ENCODE measurements at places on chromosomes 16 and 17.
A peak's percentile ranks its signal among the peaks of the same experiment; 100 is the strongest.

GRCh38 chr16:81224824-81225223, 13.7 kb upstream of the BCO1 start:
- no peak for DNase-seq

GRCh38 chr16:569445-570254, at the start of gene PIGQ:
TSS of gene PIGQ (plus strand) at chr16:569968. CDS start at chr16:574075, 4,107 bp downstream.
- peak; percentile 39 for DNase-seq

- no peak for DNase-seq
Measured at GRCh38 chr17:53757559-53757958, 65.2 kb upstream of the KIF2B start.

DNA sequence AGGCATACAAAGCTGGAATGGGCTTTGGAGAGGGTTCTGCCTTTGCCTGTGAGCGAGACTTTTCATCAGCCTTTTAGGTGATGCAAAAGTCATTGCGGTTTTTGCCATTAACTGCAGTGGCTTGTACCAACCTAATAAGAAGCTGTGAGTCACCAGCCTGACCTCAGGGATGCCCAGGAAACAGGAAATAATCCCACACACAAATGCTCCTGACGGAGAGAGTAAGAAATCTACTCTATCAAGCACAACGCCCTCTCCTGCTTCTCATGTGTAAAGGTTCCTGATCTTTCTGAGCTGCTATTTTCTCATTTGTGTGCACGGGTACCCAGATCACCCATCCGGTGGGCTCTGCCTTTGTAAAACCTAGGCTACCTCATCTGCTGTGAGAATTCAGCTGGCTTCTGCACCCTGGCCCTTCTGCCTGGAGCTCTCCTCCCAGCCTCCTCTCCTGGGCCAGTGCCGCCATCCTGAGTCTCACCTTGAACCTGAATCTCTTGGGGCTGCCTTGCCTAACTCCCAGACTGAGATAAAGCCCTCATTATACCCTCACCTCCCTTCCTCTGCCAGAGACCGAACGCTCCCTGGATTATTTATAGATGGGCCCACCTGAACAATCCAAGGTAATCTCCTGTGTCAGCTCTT, 299.7 kb downstream of the C16orf95 start:
- no peak for DNase-seq

- no peak for DNase-seq
Measured at GRCh38 chr17:7258731-7259554, 3.3 kb downstream of the CLDN7 start.

DNA sequence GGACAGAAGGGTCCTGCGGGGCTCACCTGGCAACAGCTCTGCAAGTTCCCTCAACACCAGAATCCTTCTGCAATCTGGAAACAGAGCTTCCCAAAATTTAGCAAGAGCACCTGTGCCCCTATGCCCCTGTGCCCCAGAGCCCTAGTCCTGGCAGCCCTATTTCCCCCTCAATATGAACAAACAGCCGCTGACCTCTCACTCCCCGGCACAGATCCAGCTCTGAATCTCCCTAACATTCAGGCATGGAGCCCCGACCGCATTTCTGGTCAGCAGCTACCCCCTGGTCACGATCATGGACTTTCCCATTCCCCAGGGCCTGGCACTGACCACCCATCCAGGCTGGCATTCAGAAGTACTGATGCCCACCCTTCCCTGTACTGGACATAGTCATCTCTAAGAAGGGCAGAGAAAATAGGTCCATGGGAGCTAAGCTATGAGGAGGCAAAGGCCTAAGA, 110.8 kb upstream of the SMURF2 start:
- no peak for DNase-seq

DNA sequence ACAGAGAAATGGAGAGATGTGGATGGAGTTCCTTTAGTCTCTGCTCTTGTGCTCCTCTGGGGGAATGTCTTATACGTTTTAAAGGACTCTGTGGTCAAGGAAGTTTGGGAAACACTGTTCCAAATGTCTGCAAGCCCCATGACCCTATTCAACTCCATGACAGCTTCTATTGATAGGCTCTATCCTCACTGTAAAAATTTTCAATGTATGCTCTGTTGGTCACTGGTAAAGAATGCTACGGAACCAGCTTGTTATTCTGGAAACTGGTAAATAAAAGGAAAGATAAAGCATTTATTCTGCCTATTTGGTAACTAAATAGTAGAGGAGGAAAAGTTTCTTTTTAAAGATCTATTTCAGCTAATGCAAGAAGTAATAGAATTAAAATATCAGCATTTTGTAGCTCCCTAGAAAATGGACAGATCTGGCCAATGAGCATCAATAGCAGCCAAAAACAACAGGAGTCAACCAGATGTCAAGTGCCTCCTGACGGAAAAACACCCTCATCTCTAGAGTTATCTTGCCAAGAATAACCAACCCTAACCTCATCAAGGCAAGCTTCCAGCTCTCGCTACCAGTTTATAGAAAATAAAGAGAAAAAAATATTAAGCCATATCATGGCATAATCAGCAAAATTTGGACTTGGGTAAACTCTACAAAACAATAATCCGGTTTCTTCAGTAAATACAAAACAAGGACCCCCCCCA, 16.1 kb downstream of the GDE1 start:
- no peak for DNase-seq

GRCh38 chr16:51637770-51638094, 486.7 kb upstream of the SALL1 start:
- DNase-seq, result no peak

- DNase-seq, result no peak
Measured at GRCh38 chr17:75504347-75505151, 10.8 kb downstream of the CASKIN2 start.

- peak; percentile 31 for DNase-seq
Measured at GRCh38 chr16:70395345-70395901, 43.5 kb downstream of the ST3GAL2 start.

- peak; percentile 83 for DNase-seq
Measured at GRCh38 chr17:72171703-72172667, 51.2 kb downstream of the SOX9 start.

DNA sequence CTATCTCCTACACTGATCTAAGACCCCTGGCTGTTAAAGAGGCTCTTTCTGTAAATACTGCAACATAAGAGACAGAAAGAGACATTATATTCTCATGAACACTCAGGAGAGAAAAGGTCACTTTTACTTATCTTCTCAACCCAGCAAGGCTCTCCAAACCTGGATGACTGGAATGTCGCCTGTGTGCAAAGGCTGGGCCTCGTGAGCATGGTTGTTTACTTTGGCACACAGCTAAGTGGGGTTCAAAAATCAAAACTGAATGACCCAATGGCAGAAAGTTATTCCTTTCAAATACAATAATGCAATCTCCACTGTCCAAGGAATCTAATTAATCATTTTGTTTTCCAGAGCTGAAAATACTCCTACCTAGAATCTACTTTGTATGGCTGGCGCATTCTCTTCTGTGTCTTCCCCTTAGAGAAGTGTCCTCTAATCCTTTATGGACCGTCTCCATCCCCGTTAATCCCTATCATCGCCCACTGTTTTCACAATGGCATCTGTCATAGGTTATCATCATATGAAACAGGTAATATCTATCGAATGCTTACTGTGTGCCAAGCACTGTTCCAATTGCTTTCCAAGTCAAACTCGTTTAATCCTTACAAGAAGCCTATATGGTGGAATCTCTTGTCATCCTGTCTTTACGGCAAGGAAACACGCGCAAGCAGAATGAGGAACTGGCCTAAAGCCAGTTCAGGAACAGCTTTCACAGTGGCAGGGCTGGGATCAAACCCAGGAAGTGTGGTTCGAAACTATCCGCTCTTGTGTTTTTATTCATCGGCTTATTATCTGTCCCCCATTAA, 1.3 kb downstream of the SLX4 start:
- no peak for DNase-seq

DNA sequence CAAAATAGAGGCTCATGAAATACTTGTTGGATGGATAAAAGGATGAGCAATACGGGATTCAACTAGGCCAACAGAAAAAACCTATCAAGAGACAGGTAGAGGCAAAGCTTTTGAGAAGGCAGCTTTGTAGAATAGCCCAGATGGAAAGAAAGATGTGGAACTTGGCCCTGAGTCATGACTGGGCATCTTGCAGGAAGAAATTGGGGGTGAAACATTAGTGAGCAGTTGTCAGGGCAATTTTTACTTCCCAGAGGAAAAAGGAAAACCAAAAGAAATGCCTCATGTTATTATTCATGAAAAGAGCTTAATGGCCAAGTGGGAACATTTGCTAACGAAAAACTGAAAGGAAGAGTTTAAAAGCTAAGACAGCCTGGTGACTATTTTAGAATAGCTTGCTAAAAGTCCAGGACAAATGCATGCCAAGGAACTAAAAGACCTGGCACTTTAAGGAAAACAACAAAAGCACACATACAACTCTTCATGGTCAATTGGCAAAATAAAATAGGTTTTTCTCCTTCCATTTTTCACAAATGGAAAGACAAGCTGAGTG, 180.1 kb downstream of the HS3ST3A1 start:
- DNase-seq, result peak; percentile 43

DNA sequence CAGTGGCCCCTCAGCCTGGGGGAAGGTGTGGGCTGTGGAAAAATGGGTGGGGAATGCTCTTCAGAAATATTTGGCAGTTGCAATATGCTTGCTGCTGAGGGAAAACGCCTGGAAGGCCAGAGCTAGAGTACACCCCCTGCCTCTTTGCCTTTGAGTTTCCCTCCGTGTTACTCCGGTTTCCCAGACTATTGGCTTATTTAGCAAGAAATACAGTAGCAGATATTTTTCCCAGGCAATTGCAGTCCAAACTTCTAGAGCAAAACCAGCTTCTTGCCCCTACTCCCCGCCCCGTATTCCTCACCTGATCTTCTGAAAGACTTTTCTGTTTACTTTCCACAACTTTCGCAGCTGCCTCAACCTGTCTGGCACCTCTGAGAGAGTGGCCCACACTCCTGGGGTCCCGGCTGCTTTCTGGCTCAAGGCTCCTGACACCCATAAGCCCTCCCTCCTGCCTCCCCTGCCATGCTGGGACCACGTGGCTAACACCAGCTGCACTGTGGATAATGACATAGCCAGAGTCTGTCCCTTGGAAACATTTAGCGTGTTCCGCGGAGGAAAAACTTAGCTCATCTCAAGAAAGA, 45.8 kb upstream of the HELZ start:
- DNase-seq, result no peak

- DNase-seq, result no peak
Measured at GRCh38 chr16:31087971-31088370, 772 bp downstream of the PRSS53 start.

DNA sequence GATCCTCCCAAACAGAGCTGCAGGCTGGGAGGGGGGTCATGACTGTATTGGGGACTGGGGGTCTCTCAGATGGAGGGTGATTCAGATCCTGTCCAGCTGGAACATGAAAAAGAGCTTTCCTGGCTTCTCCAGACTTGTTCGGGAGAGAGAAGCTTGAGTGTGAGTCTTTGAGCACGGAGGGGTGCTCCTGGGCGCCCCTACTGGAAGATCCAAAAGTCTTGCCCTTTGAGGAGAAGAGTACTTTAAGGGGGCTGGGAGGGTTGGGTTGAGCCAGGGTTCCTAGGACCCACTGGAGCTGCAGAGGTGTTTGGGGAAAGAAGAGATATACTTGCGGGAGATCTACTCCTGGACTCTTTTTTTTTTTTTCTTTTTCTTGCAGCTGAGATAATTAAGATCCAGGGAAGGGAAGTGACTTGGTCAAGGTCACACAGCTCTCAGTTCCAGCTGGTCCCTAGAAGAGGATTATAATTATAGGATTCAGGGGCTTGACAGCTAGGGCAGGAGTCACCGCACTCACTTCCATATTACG, 8.4 kb downstream of the RARA start:
- no peak for DNase-seq

GRCh38 chr16:81401035-81401950, 43.3 kb upstream of the CMIP start:
- no peak for DNase-seq

GRCh38 chr17:42133461-42134041, 10.9 kb downstream of the HSPB9 start:
- no peak for DNase-seq

DNA sequence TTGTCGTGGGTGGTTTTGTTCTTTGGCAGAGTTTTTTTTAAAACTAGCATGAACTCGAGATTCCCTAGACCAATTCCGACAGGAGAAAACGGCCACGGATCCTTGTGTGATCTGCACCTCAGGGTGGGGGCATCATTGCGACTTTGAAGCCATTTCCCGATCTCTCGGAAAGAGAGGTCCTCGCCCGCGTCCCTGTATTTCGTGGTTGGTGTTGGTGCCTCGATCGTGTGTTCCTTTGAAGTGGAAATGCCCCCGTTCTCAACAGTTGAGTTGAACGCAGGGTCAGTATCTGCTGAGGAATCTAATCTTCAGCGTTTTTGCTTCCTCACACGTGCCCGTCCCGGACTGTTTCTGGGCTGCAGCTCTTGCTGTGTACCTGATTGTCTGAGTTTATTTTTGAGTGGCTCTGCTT, 1.1 kb downstream of the CRAMP1 start:
- DNase-seq, result no peak

DNA sequence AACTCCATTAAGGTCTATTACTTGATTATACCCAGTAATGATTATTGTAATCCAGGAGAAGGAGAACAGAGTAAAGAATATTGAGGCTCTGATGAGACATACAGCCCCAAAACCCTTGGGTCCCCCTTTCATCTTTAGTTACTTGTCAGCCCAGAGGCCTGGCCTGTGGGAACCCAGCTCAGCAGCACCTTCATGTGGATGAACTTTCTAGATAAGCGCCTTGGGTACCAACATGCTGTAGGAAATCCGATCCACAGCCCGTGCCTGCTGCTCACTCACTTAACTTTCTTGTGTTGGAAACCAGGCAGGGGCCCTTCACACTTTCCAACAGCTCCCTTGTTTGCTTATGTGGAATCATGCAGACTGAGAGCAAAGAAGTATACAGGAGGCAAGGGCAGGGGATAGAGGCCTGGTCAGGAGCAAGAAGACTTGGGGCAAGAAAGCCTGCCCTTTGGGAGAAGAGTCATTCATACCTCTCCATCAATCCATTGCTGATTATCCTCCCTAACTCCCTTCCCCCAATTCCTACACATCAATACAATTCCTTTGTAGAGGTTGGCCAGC, 64.0 kb upstream of the SOX9 start:
- DNase-seq, result no peak

DNA sequence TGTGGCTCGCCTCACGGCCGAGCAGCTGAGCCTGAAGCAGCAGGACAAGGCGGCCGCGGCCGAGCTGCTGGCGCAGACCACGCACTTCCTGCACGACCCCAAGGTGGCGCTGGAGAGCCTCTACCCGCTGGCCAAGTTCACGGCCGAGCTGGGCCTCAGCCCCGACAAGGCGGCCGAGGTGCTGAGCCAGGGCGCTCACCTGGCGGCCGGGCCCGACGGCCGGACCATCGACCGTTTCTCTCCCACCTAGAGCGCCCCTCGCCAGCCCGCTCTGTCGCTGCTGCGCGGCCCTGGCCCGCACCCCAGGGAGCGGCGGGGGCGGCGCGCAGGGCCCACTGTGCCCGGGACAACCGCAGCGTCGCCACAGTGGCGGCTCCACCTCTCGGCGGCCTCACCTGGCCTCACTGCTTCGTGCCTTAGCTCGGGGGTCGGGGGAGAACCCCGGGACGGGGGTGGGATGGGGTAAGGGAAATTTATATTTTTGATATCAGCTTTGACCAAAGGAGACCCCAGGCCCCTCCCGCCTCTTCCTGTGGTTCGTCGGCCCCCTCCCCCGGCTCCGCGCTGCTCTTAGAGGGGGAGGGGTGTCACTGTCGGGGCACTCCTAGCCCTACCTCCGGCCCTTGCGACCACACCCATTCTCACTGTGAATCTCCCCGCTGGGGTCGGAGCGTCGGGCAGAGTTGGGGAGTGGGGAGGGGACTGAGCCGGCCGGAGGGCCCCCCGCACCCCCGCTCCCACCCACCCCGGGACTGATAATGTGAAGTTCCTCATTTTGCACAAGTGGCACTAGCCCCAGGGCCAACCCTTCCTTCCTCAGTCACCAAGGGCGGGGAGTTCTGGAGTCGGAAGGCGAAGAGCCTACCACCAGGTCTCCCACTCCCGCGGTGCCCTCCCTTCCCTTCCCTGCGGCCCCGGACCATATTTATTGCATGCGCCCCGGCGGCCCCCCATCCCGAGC, 4.0 kb downstream of the HIC1 start:
- DNase-seq, result no peak
